Neural crest cell (in vitro differentiated cells): ENCODE measurements at places on chromosomes 6 and 20. TPM values are rescaled to one million over a fixed set of nuclear protein-coding genes. Genes with fewer than 3 reads are reported as not detected.

HSPA12B gene
- 1.1 and 1.3 TPM in 2 replicates for total RNA-seq

THEMIS gene
- total RNA-seq = not detected in 2 replicates

LY6G6D gene
- not detected in 2 replicates for total RNA-seq

OPN5 gene
- not detected in 2 replicates for total RNA-seq

HDGFL1 gene
- total RNA-seq = not detected in 2 replicates

ZFP57 gene
- not detected in 2 replicates for total RNA-seq
